ENCODE measurements at places on chromosomes 7 and 10.

- DNase-seq: peak; percentile 40
Observed at GRCh38 chr7:134327896-134328295, 11.2 kb upstream of the SLC35B4 start.

GRCh38 chr10:123147635-123148413 is at the start of gene HMX2:
Gene HMX2, plus strand, starts transcription at chr10:123148136. Its CDS starts 243 bp downstream, at chr10:123148379.
- DNase-seq: no peak

GRCh38 chr10:92880233-92880861 is 32.0 kb downstream of the EXOC6 start:
- DNase-seq: no peak

DNA sequence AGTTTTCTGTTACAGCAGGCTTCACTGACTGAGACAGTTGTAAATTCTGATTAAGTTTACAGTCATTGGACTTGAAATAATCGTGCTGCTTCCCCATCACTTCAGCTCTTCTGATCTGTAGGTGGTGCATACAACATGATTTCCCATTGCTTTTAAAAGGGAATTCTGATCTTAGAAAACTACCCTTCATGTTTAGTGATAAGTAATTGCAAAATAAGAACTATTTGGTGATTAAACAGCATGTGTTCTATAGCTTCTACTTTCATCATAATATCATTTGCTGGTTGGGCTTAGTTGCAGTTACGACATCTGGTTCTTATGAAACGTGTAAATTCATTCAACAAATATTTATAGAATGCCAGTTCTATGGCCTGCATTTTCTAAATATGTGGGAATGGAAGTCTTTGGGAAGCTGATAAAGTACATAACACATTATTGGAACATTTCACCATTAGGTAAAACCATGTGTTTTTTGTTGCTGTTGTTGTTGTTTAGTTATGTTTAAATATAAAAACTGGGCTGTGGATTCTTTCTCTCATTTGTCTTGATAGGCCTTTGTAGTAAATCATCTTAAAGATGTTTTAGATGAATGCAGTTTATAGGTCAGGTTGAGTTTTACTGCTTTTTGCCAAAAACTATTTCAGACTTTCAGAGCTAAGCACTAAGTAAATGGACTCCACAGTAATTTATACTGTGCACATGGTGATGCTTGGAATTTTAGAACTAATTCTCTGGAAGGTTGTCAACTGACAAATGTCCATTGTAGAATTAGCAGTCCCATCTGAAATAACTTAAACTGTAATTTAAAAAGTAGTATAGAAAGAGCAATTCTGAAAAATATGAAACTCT is 13.1 kb downstream of the GNAI1 start:
- no peak for DNase-seq

DNA sequence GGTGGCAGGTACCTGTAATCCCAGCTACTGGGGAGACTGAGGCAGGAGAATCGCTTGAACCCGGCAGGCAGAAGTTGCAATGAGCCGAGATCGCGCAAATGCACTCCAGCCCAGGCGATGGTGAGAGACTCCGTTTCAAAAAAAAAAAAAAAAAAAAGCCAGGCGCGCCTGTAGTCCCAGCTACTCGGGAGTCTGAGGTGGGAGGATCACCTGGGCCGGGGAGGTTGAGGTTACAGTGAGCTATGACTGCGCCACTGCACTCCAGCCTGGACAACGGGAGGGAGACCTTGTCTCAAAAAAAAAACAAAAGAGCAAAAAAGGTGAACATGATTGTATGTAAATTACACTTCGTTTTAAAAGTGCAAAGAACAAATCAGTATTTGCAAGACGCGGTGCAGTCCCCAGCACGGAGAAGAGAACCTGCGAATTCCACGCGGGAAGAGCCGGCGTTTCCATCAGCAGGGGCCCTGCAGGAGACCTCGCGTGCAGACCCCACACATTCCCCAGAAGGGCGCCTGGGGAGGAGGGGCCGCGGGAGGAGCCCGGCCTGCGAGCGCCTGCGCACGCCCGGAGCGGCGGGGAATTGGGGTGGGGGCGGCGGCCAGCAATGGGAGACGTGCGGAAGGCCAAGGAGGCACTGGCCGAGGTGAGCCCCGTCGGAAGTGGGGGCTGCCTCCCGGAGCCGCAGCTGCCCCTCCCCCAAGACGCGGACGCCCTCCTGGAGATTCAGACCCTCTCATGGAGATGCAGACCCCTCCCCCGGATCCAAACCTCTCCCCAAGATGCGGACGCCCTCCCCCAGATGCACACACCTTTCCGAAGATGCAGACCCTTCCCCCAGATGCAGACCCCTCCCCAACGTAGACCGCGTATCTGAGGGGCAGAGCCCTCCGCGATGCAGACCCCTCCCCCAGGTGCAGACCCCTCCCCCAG is 16.7 kb upstream of the SUN1 start:
- DNase-seq: no peak

All from effector CD4-positive, alpha-beta T cell (primary cell).